Foreskin keratinocyte (primary cell): ENCODE measurements at places on chromosomes 2 and 18. TPM values are rescaled to one million over a fixed set of nuclear protein-coding genes. Genes with fewer than 3 reads are reported as not detected.

GRCh38 chr2:121191191-121192170, 93.5 kb downstream of the TFCP2L1 start:
- no peak for DNase-seq

- no peak for DNase-seq
Measured at GRCh38 chr18:36311026-36311570, 13.6 kb downstream of the FHOD3 start.

GRCh38 chr18:64699081-64699480, 550.2 kb upstream of the LINC00305 start:
- DNase-seq: no peak

- peak; percentile 76 for DNase-seq
Measured at GRCh38 chr2:36618381-36618780, 20.4 kb upstream of the FEZ2 start.

Gene ADI1
- total RNA-seq: 37.0 and 39.6 TPM in 2 replicates

Gene PLEK
- total RNA-seq: not detected in 2 replicates

Gene METTL21A
- 12.5 and 16.7 TPM in 2 replicates for total RNA-seq
